Gastrocnemius medialis (tissue), 4 donors: ENCODE measurements at places on chromosomes 12 and 14.

- DNase-seq = no peak
These were observed 23.8 kb downstream of the PAPLN start for GRCh38 chr14:73261075-73261474.

DNA sequence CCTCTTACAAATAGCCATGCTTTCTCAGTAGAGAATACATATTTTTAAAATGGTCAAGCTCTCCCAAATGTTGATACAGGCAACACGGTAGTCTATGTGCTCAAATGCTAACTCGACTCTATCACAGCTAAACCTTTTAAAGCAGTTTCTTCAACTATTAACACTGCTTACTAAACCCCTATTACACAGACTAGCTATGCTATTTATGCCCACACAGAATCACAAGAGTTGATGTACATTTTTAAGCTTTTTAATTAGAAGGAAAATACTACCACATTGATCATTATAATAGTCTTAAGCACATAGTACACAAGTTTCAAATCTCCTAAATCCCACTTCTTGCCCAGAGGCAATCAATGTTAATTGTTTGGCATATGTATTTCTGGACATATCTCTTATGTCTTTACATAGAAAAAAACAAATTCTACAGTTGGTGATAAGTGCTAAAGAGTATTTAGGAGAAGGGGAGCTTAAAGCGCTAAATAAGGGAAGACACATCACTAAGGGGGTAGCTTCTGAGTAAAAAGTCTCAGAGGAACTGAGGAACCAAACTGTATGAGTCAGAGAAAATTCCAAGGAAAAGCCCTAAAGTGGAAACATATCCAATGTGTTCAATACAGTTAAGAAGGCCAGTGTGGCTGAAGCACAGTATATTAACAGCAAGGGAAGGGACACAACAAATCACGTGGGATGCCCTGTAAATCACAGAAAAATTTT is 13.7 kb downstream of the HNRNPC start:
- DNase-seq = no peak

- DNase-seq = no peak
These were observed 122.7 kb downstream of the C12orf42 start for GRCh38 chr12:103373088-103373523.

DNA sequence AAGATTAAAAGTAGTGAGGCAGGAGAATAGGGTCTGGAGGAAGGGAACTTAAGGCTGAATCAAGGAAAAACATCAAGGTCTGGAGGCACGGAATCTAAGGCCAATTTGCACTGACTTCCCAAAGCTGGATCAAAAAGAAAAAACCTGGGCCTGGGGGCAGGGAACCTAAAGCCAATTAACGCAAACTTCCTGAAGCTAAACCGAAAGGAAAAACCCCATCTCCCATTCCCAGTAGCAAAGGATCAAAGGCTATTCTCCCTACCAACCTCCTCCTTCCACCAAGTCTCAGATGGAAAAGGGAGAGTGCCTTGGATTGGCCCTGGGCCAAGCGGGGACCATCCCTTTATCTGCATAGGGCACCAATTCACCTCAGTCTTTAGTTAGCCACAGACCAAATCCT is 384.2 kb downstream of the GRIN2B start:
- no peak for DNase-seq

DNA sequence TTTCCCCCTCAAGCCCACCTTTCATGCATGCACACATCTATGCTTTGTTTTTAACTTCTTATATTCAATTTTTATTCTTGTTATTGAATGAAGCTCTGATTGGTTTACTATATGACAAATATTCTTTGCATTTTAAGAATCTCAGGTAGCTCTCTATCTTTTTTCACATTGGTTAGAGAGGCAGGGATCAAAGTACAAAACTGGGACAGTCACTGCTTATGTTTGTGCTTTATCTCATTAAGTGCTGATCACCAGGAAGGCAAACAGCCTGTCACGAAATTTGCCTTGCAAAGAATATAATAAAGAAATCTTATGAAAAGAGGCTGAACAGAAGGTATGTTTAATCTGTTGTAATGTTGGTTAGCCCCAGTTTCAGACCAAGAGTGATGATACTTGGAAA is 29.7 kb upstream of the INSM2 start:
- no peak for DNase-seq

GRCh38 chr14:89640141-89640540 is 223.1 kb upstream of the FOXN3 start:
- no peak for DNase-seq

- DNase-seq = no peak
These were observed 43.0 kb downstream of the BORCS5 start for GRCh38 chr12:12399776-12400305.

GRCh38 chr12:9718968-9719367 is 13.9 kb downstream of the CLECL1 start:
- DNase-seq = no peak

DNA sequence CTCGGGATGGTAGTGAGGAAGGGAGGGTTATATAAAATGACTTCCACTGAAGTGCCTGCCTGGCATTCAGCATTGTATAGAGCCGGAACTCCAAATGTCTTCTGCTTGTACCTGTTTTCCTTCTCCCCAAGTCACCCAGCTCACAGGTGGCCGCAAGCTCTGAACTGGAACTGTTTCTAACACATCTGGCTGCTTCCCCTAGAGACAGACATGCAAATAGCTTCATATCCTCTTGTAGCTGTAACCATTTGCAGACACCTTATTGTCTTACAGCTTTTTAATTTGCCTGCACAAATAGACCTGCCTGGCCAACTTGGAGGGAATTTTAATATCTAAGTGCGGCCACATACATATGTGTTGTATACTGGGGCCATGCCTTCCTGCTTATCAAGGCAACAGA is 126.0 kb downstream of the CHST11 start:
- DNase-seq = no peak

- DNase-seq = no peak
These were observed 11.5 kb upstream of the NUP107 start for GRCh38 chr12:68675101-68675842.

GRCh38 chr14:102923925-102924486 is 1.5 kb downstream of the AMN start:
- no peak for DNase-seq

DNA sequence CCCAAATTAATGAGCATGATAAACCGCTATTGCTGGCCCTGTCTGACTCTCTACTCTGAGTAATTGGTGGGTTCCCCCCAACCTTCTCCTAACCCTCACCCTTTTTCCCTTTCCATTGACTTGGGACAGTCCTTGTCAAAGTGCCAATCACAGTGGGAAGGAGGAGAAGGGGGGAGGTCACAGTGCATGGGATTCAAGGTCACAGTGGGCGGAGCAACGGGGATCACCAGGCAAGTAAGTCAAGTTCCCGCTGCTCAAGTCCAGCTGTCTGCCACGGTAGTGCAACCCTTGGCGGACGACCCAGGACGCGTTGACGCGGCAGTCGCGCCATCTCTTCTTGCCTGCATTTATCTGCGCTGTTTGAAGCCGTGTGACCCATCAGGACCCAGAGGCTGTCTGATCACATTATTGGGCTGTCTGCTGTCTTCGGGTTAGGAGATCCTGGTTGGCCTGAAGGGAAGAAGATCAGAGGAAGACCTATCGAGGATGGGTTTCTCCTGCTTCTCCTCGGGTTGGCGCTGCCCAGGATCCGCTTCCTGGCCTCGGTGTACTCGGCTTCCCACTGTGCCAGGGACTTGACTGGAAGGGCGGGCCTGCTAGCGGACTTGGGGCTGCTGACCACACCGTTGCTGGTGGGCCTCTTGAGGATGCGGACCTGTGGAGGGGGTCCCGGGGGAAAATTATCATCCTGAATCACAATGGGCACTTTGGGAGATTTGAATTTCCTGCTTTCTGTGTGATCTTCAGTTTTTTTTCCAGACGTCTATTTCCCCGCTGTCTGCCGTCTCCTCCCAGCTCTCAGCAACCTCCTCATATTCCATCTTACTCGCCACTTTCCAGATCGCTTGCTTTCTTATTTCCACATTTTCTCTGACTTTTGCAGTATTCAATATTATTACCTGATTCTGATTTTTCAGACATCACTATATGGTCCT is 3.1 kb upstream of the MDM2 start:
- DNase-seq = no peak

GRCh38 chr14:95831468-95831867 is 45.2 kb upstream of the TUNAR start:
- DNase-seq = no peak

- peak; percentile 49 for DNase-seq
These were observed 39.7 kb downstream of the SLC8A3 start for GRCh38 chr14:70148911-70149595.

DNA sequence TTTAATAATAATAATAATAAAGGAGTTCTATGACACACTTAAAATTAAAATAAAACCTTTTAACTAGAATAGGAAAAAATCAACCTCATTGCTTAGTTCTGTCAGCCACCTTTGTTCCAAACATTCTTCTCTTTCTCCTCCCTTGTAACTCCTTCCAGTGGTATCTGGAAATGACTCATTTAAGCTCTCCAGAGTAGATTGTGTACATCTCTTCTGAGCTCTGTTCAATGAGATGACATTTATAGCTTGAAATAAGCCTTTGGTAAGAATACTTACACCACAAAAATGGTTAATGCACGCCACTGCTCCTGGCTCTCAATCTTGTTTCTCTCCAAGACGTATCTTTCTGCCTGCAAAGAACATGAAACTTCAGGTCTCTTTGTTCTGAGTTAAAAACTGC is 70.3 kb downstream of the STAB2 start:
- no peak for DNase-seq

GRCh38 chr12:86735851-86736250 is 479.7 kb upstream of the MGAT4C start:
- DNase-seq = no peak

- no peak for DNase-seq
These were observed 24.7 kb upstream of the GLIPR1 start for GRCh38 chr12:75455839-75456238.

DNA sequence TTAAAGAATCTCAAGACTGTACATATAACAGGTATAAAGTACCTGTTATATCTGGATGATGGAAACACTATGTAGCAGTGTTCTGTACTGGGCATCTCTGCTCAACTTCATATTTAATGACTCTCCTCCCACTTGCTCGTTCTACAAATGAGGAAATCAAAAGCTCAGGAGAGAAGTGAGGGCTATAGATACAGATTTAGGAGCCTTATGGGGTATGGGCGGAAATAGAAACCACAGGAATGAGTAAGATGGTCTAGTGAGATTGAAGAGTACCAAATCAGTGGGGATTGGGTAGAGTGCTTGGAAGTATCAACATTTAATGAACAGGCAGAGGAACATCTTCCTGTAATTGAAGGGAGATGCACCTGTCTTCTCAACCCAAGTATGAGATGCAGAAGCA is 23.8 kb upstream of the POLR3B start:
- DNase-seq = no peak

DNA sequence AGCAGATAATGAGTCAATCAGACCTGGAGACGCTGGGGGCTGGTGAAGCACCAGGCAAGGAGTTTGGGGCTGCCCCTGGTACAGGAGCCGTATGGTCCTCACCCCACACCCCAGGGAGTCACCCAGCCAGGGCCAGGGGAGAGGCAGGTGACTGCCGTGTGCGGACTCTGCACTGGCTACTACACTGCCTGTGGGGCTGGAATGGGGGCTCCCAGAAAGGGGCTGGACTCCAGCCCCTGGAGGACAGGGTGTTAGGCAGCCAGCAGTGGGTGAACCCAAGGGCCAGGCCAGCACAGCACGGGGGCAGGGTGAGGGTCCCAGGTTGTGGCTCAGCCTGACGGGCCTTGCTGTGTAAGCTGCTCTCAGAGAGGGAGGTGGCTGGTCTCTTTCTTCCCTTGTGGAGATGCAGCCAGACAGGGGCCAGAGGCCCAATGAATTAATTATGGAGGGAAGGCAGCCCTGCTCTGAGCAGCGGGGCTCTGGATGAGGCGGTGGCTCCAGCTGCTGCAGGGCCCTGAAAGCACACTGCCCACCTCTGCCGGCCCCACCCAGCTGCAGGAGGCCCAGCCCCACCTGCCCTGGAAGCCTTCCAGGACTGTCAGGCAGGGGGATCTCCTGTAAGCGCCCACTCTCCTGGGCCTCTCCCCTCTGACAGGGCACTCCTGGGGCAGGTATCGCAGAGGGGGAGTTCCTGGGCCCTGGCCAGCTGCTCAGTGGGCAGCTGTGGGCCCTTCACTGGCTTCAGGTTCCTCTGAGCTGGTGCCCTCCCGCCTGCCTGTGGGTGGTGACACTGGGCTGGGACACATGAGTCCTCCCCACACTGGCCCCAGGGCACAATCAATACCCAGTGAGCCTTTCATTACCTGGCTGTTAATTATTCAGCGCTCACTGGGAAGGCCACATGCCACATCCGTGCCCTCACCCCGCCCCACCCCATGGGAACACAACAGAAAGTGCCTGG is 142.5 kb upstream of the C14orf180 start:
- DNase-seq = no peak

GRCh38 chr14:71362920-71363584 is 455.8 kb downstream of the PCNX1 start:
- DNase-seq = no peak

- DNase-seq = no peak
These were observed 10.8 kb upstream of the SLC4A8 start for GRCh38 chr12:51413791-51414190.

- DNase-seq = peak; percentile 72
These were observed 54.5 kb downstream of the CRACR2A start for GRCh38 chr12:3698218-3698974.

GRCh38 chr12:122840580-122841513 is 5.6 kb downstream of the HIP1R start:
- DNase-seq = no peak

DNA sequence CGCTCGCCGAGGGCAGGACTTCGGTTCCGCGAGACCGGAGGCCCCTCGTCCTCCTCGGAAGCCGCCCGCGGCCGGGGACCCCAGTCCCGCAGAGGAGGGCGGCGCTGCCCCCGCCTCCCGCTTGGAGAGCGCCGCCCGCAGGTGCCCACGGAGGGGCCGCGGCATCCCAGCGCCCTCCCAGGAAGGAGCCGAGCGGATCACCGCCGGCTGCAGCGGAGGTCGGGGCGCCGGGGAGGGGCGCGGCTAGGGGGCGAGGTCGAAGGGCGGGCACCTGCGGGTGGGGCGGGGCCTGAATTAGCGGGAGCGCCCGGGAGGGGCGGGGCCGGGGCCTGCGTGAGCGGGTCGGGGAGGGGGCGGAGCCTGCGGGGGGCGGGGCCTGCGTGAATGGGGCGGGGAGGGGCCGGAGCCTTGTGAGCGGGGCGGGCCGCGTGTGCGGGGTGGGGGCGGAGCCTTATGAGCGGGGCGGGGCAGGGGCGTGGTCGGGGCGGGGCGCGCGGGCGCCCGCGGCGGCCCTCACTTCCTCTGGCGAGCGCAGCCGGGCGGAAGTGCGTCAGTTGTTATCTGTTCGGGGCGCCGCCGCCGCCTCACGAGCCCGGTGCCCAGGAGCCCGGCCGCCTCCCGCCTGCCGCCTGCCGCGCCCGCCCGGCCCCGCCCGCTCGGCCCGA is at the start of gene FBRSL1:
TSS of gene FBRSL1 (plus strand) at position 550 of the 665 bp plus-strand sequence.
- peak; percentile 84 for DNase-seq

DNA sequence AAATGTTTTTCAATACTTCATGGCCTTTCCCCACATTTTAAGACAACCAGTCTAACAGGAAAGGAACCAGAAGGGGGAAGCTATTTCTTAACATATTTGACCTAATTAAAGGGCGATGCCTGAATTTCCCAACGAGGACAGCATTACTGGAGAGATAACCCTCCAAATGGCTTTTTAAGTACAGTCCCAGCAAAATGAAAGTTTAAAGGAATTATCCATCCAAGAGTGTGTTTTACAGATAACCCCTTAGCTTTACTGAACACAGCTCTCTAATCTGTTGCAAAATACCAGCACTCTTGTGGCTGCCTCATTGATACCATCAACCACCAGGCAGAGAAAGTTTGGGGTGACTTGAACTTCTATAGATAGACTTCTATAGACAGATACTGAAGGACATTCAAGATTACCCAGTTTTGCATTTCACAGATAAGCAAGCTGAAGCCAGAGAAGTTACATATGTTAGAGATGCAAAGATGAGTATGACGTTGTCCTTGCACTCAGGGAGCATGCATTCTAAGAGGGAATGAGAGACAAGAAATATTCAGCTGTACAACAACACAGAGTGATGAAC is 41.3 kb upstream of the DUSP6 start:
- no peak for DNase-seq
